ENCODE measurements at places on chromosomes 6 and 20. TPM values are rescaled to one million over a fixed set of nuclear protein-coding genes. Genes with fewer than 3 reads are reported as not detected.

DNA sequence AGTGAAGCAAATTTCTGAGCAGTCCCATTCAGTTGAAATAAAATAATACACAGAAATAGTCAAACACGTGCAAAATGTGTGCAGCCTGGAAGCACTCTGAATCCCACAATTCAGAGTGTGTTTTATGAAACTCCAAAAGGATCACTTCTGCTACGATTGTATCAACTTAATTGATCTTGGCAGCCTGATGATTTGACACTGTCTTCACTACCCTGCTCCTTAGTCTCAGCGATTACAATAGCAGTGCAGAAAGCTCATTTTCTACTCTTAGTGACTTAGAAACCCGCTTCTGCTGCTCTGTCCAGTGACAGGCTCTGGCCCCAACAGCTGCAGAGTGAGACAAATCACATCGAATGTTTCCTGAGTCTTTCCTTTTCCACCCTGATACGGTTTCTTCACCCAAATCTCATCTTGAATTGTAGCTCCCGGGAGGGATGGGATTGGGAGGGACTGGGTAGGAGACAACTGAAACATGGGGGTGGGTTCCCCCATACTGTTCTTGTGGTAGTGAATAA lies 16.2 kb upstream of the EMILIN3 start:
- DNase-seq, result no peak

GRCh38 chr6:46393161-46393939 lies 97.9 kb downstream of the RCAN2 start:
- DNase-seq, result no peak

GRCh38 chr6:39902786-39903465 lies 31.3 kb downstream of the MOCS1 start:
- no peak for DNase-seq

DNA sequence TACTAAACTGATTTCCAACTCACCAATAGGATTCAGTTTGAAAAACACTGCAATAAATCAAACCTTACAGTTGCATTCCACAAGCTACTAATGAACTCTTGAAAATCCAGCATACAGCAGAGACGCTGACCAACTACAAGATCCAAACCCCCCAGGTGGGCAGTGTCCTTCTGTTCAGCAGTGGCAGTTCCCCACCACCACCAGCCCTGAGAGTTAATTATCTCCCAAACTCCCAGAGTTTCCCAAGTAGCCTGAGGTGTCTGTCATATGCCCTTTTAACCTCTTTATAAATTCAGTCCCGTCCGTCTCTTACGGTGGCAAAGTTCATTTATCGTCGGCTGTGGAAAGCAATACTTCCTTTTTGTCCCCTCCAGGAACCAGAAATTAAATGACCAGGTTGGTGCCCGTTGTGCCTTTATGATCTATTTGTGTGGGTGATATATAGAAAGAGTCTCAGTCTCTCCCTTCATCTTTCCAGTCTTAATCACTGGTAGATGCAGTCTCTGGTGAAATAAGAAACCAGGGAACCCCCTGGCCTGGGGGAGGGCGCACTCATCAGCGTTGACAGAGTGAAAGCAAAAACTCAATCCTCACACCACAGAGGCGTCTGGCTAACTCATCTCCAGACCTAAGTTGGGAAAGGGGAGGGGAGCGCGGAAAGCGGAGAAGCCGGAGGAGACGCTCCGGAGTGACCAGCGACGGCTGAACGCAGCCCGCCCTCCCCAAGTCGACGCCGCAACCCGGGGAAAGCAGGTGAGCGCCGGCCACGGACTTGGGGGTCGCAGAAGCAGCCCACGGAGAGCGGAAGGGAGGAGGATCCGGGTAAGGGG lies 717 bp downstream of the MRPL14 start:
- DNase-seq, result no peak

DNA sequence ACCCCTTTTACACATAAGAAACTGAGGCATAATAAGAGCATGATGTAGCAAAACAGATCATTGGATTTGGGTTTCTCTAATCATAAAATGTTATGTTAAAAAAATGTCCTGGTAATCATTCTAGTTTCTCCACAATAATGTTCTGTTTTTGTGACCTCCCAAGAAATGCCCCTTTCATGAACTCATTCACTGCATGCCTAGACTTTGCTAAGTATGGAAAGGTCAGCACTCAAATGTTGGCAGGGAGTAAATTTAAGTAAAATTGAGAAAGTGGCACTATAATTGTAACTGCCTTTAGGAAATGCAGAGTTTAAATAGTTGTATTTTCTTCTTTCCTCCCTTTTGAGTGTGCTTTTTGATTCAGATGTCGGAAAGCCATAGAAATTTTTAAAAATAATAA lies 48.5 kb upstream of the ID4 start:
- DNase-seq, result no peak

DNA sequence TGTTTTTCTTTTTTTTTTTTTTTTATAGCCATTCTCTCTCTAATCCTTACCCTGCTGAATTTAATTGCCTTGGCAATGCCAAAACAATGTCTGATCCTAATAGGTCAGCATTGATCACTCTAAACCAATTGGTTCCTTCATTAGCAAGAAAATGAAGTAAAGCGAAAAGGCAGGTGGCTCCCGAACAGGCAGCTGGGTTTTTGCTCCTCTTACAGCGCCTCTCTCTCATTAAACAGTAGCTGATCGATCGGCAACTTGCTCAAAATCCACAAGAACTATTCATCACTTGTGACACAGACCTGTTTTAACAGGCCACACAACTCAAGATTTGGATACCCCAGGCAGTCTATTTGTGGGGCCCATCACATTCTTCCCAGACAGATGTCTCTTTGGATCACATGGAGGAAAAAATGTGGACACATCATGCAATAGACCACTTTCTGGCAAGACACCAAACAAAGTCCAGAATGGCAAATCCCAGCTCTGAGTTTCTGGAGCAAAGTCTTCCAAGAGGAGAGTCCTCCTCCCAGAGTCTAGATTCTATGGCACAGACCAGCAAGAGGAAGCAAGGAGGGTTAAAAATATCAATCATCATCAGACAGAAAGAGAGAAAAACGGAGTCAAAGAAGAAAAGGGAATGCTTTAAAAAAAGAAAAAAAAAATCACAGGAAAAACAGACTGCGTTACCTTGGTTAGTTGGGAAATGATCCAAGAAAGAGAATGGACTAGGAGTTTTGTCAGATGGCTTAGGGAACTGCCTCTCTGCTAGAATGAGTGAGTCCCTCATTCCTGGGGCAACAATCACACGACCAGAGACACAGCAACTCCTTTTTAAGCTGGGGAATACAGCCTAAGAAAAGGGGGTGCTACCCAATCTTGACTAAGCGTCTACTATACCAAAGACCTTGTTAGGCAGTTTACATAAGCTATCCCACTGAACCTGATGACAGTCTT lies 247.8 kb downstream of the BTBD9 start:
- DNase-seq, result no peak

GRCh38 chr6:153043719-153044118 lies 41.2 kb upstream of the MTRF1L start:
- no peak for DNase-seq

- no peak for DNase-seq
These were observed 90.6 kb downstream of the ERMARD start for GRCh38 chr6:169841907-169842606.

DNA sequence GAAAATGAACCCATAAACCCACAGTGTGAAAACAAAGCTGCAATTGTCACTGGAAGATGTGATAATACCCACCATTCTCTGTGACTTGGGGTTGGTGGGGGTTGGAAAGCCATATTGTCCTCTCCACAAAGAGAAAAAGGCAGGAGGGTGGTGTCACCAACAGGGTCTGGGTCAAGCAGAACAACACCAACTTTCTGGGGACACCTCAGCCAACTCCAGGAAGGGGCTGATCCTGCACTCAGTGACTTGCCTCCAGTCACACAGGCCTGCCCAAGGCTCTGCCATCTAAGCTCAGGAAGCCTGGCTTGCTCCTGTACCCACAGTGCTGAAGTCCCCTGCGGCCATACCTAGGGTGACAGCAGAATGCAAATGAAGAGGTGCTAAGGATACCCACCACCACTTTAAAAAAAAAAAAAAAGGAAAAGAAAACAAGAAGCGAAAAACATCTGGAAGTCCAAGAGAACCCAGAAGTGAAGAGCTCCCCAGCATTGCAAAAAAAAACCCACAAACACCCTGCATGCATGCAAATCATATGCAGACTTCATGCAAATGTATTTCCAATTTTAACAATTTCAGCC lies 110.6 kb downstream of the PREX1 start:
- DNase-seq, result no peak

DNA sequence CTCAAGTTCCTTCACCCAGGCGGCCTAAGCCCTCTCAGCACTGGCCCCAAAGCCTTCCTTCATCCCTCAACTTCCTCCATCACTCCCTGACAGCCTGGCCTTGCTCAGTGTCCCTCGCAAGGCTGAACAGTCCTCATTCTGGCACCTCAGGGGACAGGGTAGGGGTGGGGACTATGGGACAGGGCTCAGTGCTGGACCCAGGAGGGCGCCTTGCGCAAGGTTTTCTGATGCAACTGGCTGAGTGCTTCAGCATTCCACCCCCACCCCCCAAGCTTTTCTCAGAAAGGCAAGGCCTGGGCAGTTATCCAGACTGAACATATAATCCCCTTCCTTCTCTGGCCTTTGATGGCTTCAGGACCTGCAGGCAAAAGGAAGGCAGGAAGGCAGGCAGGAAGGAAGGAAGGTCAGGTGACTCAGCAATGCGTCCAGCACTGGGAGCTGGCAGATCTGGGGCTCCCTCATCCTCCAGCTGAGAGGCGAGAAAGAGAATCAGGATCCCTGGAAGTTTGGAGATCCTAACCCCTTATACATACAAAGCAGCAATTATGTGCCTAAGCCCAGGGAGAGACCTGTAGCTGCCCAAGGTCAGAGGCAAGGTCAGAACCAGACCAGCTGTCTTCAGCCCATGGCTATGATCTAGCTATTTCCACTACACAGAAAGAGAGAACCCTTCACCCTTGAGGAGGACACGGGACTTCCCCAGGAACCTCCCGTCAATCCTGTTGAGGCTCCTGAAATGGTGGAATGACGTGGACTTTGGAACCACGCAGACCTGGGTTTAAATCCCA lies 8.6 kb upstream of the TRIB3 start:
- DNase-seq, result no peak

GRCh38 chr6:111406200-111406721 lies 76.8 kb downstream of the REV3L start:
- DNase-seq, result no peak

GRCh38 chr20:54291339-54292010 lies 83.6 kb downstream of the PFDN4 start:
- no peak for DNase-seq

- DNase-seq, result no peak
These were observed 75.4 kb downstream of the HTR1E start for GRCh38 chr6:87012743-87013142.

- no peak for DNase-seq
These were observed 119.8 kb downstream of the IPCEF1 start for GRCh38 chr6:154236646-154237301.

DNA sequence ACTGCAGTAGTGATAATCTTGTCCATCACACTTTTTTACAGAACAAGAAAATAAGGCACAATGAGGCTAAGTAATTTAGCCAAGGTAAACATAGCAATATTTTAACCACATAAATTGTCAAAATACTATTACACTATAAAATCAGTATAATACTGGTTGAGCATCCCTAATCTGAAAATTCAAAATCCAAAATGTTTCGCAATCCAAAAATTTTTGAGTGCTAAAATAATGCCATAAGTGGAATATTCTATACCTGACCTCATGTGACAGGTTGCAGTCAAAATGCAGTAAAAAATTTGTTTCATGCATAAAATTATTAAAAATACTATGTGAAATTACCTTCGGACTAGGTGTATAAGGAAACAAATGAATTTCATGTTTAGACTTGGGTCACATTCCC lies 101.5 kb downstream of the PDSS2 start:
- DNase-seq, result no peak

DNA sequence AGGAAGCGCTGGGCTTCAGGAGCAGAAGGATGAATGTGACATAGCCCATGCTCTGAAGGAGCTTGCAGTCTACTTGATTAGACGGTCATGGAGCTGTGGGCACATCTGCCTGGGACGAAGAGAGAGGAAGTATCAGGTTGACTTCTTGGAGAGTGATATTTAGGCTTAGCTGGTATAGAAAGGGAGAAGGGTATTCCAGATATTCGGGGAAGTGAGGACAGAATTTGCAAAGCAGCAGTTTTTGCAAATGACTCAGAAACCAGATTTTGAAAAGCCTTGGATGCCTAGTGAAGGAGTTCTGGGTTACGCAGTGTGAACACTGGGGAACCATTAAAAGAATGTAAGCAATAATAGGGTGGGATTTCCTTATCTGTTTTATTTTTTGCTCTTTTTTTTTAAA lies 60.7 kb downstream of the EYA4 start:
- no peak for DNase-seq

GRCh38 chr6:142816031-142816430 lies 128.9 kb downstream of the HIVEP2 start:
- DNase-seq, result no peak

DNA sequence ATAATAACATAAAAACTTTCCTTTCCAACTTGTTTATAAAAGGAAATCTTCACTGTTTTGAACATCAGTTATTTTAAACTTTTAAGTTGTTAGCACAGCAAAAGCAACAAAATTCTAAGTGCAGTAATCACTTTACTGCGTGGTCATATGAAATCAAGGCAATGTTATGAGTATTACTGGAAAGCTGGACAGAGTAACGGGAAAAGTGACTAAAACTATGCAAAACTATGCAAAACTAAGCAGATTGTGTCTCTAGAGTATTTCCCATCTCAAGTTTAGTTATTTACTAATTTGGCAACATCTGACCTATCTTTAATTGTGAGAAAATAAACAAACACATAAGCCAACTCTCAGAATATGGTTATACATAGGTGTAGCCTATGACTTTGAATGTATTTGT lies 10.9 kb upstream of the ANKEF1 start:
- no peak for DNase-seq

GRCh38 chr6:137102050-137102848 lies 57.5 kb upstream of the IL20RA start:
- DNase-seq, result no peak

- peak; percentile 63 for DNase-seq
These were observed 16.7 kb upstream of the PRDM1 start for GRCh38 chr6:106069478-106069877.

DNA sequence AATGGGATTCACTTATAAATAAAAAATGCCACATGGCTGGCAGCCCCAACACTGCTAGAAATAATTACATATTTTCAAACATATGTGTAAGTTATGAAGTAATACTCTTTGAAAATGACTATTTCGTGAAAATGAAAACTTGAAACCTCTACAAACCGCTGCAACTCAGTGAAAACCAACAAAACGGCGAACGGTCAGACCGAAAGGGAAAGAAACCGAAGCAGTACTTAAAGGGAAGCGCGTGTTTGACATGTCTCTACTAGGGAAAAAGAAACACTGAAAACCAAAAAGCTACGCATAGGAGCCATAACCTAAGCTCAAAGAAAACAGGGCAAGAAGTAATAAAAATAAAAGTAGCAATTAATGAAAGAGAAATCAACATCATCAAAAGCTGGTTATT lies 121.0 kb upstream of the GGTLC1 start:
- no peak for DNase-seq

The RIN2 gene
- polyA plus RNA-seq, result 19.5 TPM

The GSTA3 gene
- not detected for polyA plus RNA-seq

The TOP1 gene
- polyA plus RNA-seq, result 26.9 TPM

The IL17F gene
- polyA plus RNA-seq, result not detected

The UBE2V1 gene
- polyA plus RNA-seq, result 85.7 TPM

All from urinary bladder (tissue), 4 donors.